ENCODE measurements at places on chromosomes 12 and 14. TPM values are rescaled to one million over a fixed set of nuclear protein-coding genes. Genes with fewer than 3 reads are reported as not detected.

CPNE6 gene
- total RNA-seq, result not detected

DAO gene
- not detected for total RNA-seq

METAP2 gene
- 65.2 TPM for total RNA-seq

EAPP gene
- 38.2 TPM for total RNA-seq

GYS2 gene
- 7.3 TPM for total RNA-seq

CIDEB gene
- total RNA-seq, result 11.9 TPM

TAS2R8 gene
- total RNA-seq, result not detected

KLHL33 gene
- 0.16 TPM for total RNA-seq

SEL1L gene
- total RNA-seq, result 101 TPM

KCNC2 gene
- total RNA-seq, result not detected

NR4A1 gene
- total RNA-seq, result 84.6 TPM

TEDC1 gene
- total RNA-seq, result 3.5 TPM

PLA2G1B gene
- total RNA-seq, result not detected

SCNN1A gene
- total RNA-seq, result 3.4 TPM

SERPINA5 gene
- total RNA-seq, result 5.5 TPM

BIN2 gene
- total RNA-seq, result 4.6 TPM

GDF11 gene
- total RNA-seq, result 1.1 TPM

AHSA1 gene
- 82.6 TPM for total RNA-seq

PRICKLE1 gene
- 5.3 TPM for total RNA-seq

CAPRIN2 gene
- total RNA-seq, result 31.7 TPM

DACT1 gene
- 6.4 TPM for total RNA-seq

ZNF891 gene
- total RNA-seq, result 3.4 TPM

KRT74 gene
- not detected for total RNA-seq

GALNT9 gene
- total RNA-seq, result not detected

FLVCR2 gene
- total RNA-seq, result 21.8 TPM

CCDC85C gene
- 0.49 TPM for total RNA-seq

BICD1 gene
- 8.2 TPM for total RNA-seq

CIT gene
- total RNA-seq, result 5.3 TPM

PRB2 gene
- not detected for total RNA-seq

SLC15A5 gene
- not detected for total RNA-seq

RIPK3 gene
- 11.7 TPM for total RNA-seq

OR4K2 gene
- not detected for total RNA-seq

CEBPE gene
- not detected for total RNA-seq

PPP1R1A gene
- total RNA-seq, result 183 TPM

CLEC7A gene
- 20.1 TPM for total RNA-seq

OTOGL gene
- total RNA-seq, result 0.51 TPM

TUNAR gene
- total RNA-seq, result not detected

DRAM1 gene
- total RNA-seq, result 52.8 TPM

CACNA1C gene
- 5.3 TPM for total RNA-seq

LYZ gene
- total RNA-seq, result 66.4 TPM

CCNK gene
- total RNA-seq, result 25.2 TPM

KCNH3 gene
- total RNA-seq, result not detected

GPN3 gene
- 23.1 TPM for total RNA-seq

Measured in subcutaneous adipose tissue (tissue), 4 donors.